ENCODE measurements at places on chromosomes 4 and X.

GRCh38 chr4:126265888-126266287 lies 951.1 kb downstream of the FAT4 start:
- no peak for DNase-seq

GRCh38 chr4:189069772-189070171 lies 870.9 kb upstream of the FRG1 start:
- no peak for DNase-seq

DNA sequence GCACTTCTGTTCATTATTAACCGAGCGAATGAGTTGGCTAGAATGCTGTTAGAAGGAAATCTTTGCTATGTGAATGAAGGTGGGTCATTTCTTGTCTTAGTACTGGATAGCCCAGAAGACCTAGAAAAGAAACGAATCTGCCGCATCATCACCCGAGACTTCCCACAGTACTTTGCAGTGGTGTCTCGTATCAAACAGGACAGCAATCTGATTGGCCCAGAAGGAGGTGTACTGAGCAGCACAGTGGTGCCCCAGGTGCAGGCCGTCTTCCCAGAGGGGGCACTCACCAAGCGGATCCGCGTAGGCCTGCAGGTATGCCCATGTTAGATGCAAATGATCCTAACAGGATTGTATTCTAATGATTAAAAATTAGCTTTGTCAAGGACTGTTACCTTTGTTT lies 286.3 kb downstream of the ANK2 start:
- DNase-seq, result no peak

- DNase-seq, result peak; percentile 28
These were observed 27.6 kb downstream of the QRFPR start for GRCh38 chr4:121353213-121353612.

- DNase-seq, result no peak
These were observed 138.6 kb upstream of the GPR101 start for GRCh38 chrX:137172317-137172948.

GRCh38 chr4:71300964-71301363 lies 37.9 kb upstream of the SLC4A4 start:
- DNase-seq, result no peak

- no peak for DNase-seq
These were observed 725.1 kb downstream of the C4orf33 start for GRCh38 chr4:129821073-129821472.

GRCh38 chr4:148025981-148026380 lies 294.1 kb downstream of the ARHGAP10 start:
- DNase-seq, result peak; percentile 86

DNA sequence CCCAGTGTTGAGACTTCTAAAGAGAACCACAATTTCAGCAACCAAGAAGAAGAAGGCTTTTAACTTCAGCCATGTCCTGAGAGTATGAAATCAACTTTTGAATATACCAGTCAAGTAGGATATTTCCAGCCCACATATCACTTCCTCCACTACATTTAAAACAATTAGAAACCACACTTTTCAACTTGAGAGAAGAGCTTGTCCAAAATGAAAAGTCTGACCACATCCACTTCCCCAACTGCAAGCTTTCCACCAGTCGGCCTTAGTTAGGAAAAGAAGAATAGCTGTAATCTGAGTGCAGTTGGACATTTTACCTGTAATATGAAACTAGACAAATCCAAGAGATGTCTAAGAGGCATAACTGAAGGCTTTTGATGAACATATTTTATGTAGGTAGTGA lies 101.9 kb upstream of the SLC7A11 start:
- DNase-seq, result no peak

GRCh38 chr4:4791299-4792111 lies 68.0 kb upstream of the MSX1 start:
- peak; percentile 6 for DNase-seq

DNA sequence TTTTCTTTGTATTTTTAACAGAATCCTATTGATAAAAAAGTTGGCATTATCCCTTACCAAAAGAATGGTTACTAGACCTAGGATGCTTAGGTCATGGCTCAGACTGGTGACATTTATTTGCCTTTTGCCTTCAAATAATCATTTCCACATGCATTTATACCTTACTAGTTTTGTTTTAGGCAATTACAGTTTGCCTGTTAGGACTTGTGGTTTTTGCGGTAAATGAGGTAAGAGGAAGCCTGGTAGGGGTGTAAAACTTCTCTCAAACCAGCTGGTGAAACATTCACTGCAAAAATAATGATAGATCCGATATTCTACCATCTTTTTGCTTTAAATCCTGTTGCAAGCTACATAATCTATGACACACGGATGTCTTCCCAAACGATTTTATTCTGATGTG lies 12.1 kb downstream of the LAMP2 start:
- peak; percentile 35 for DNase-seq

GRCh38 chr4:76905521-76905920 lies 7.6 kb upstream of the SOWAHB start:
- peak; percentile 84 for DNase-seq

- no peak for DNase-seq
These were observed 7.0 kb downstream of the APLN start for GRCh38 chrX:129647418-129648410.
